Left kidney (tissue), 8 donors: ENCODE measurements at places on chromosomes 4 and X.

- DNase-seq: no peak
Observed at GRCh38 chrX:30533266-30533665, 44.3 kb downstream of the TASL start.

DNA sequence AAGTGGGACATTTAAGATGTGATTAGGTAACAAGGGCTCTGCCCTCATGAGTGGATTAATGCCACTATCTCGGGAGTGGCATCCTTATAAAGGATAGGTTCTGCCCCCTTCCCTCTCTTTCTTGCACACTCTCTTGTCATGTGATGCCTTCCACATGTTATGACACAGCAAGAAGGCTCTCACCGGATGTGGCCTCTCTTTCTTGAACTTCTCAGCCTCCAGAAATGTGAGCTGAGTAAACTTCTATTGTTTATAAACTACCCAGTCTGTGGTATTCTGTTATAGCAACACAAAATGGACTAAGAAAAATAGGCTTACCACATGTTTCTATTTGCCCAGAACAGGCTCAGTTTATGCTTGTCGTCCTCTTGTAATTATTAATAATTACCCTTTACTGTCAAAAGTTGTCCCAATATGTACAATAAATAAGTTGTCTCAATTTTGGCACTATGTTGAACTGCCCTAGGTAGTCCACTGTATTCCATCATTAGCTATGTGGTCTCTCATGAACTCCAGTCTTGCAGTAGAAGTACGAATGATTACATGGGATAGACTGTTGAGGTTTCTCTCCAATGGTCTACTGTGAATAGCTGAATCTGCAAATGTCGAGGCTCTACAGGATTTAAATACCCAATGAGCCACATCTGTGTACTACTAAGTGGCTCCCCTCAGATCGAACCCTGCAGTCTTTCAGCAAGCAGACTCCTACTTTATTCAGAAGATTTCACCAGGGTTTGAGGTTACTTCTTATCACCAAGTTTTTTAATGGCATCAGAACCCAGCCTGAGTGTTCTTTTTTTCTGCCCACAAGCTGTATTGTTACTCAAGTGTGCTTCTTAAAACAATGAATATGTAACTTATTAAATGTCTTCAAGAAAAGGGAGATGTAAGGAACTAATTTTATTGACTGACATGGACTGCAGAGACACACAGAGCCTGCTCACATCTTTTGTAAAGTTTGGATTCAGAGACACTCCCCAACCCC is 102.0 kb upstream of the LEF1 start:
- DNase-seq: no peak

GRCh38 chr4:83591730-83592129 is 55.8 kb downstream of the GPAT3 start:
- DNase-seq: no peak

GRCh38 chrX:120564925-120565324 is 4.2 kb upstream of the CUL4B start:
- DNase-seq: no peak

GRCh38 chr4:21952549-21952948 is 4.0 kb upstream of the KCNIP4 start:
- no peak for DNase-seq
